Astrocyte of the spinal cord (primary cell): ENCODE measurements at places on chromosomes 16 and 17.

DNA sequence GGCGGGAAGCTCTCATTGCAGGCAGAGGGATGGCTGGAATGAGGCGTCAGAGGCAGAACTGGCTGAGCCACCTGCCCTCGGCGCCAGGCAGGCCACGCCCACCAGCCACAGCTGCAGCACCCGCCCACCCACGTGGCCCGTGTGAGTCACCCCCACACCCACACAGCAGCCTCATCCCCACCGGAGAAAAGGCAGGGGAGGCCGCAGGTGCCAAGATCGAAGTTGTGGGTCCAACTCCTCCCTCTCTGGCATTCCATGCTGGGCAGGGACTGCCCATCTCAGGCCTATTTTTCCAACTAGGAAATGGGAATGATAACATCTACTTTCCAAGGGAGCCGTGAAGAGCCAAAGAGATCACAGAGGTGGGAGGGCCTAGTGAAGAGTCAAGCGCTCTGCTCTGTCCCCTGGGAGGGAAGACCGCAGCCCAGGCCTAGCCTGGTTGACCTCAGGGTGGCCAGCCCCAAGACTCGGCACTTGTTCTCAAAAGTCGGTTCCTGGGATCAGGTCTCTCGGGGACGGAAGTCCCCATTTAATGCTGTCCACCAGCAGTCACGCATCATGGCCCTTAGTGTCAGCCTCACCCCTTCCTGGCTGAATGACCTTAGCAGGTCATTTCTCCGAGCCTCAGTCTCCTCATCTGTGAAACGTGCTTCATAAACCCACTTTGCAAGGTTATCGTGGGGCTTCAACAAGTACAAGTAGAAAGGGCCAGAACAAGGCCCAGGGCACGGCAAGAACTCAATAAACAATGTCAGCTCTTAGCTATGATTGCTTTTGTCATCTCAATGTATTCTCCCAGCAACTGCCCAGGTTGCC, at the start of gene TRPV3:
Gene TRPV3 (minus strand): TSS at position 45 of the 816 bp plus-strand sequence. CDS start 2,962 bp downstream, outside the sequence.
- no peak for DNase-seq

DNA sequence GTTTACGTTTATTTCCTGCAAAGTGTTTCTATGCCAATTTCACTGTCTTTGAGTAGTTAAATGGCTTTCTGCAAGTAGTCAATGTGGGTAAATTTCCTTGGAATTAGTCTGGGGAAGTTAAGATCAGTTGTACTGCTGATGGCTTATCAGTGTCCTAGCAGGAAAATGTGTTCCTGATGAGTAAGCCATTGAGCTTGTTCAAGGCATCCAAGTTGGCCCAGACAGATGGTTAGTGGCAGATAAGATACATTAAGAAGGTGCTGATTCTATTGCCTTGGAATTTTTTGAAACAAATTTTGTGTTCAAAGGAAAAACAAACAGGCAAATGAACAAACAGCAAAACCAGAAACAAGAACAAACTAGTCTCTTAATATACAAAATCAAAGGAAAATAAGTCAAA, 258.4 kb downstream of the MAP2K6 start:
- peak; percentile 73 for DNase-seq

DNA sequence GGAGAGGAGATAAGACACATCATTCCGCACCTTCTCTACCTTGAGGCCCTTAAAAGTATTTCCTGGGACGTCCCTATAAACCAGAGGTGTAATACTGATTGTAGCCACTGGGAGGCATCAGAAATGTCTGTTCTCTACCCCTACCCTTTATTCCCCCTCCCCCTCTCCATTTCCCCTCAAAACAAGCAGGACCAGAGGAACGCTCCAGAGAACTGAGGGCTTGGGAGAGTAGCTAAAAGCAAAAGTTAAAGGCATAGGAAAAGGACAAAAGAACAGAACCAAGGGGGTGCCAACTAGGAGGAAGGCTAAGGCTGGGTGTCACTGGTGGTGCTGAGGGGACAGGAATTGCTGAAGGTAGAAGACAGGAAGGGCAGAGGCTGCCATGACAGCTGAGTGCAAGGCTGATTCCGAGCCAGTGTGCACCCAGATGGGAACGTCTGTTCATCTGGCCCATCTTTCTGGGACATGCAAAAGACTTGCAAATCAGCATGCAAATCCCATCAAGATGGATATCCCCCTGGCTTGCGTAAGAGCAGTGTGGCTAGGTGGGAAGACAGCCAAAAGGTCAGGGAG, 6.7 kb downstream of the CAMTA2 start:
- peak; percentile 52 for DNase-seq

- no peak for DNase-seq
These were observed 537 bp downstream of the PALB2 start for GRCh38 chr16:23640615-23640930.

DNA sequence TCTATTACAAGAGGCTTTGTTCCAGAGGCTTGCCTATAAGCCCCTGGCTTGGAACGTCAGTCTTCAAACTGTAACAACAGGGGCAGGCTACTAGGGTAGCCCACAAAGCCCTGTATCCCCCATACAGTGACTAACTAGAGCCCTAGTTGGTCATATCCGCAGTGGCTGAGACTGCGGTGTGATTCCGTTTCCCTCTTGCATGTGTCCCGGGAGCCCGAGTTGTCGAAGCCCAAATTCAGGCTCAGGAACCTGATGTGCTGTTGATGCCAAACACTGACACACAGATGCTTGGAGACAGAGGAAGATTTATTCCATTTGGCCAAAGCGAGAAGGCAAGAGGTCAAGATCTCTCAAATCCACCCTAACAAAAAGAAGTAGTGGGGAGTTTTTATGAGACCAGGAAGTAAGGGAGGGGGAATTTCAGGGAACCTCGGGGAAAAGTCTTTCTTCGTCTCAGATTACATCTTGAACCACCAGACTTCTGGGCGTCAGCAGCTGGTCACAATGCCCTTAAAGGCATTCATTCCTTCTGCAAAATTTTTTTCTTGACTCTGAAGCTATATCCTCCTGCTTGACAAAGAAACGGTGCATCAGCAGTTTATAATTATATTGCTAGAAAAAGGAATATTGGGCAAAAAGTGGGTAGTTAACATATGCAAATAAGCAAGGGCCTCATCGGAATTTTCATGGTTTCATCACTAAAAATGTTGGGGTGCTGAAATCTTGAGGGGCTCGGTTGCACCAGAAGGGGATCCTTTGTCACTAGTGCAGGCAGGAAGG, 879 bp downstream of the SLFN5 start:
- DNase-seq, result peak; percentile 68

GRCh38 chr17:17254036-17254435, 17.1 kb upstream of the FLCN start:
- DNase-seq, result no peak

DNA sequence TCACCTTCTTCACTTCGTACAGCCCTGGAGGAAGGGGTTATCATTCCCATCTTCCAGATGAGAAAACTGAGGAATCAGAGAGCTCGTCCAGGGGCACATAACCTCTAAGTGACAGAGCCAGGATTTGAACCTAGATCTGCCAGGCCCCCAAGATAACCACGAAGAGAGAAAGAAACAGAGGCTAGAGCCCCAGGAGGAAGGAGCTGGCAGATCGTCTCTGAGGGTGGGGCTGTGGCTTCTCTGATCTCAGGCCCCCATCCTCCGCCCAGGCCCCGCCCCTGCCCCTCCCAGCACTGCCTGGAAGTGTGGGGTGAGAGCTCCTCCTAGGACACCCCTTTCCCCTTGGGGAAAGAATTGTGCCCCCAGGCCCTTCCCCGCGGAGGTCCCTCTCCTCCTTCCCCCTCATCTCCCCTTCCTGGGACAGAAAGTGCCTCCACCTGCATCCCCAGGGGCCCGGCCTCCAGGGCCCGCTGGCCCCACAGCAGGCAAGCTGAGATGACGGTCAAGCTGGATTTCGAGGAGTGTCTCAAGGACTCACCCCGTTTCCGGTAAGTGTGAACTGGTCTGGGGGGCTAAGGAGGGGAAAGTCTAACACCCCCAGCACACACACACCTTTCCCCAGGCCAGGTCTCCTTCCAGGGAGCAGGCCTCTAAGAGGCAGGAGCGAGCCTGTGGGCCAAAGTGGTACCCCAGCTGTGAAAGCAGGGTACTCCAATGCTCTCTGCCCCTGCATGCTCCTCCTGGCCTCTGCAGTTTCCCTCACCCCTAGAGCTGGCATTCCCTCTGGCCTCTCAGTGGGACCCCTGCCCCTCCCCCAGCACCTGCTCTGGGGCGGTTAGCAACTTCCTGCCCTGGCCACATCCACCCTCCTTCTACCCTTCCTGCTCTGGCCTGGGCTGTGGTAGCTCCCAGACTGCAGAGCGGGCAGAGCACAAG, at the start of gene ACAP1:
Gene ACAP1 (plus strand): TSS at position 290 of the 936 bp plus-strand sequence. CDS start 206 bp downstream, at position 496.
- no peak for DNase-seq

DNA sequence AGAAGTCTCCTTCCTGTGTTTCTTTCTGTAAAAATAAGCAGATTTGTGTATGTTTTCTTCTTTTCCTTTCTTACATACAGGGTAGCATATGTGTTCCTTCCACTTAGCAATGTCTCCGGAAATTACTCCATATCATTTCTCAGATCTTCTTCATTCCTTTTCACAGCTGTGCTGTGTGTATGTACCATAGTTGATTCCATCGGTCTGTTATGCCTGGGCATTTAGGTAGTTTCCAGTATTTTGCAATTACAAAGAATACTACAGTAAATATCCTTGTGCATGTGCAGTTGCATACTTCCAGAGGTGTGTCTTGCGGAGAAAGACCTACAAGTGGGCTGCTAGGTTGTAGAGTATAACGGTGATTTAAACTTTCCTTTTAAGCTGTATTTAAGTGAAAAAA, 69.8 kb downstream of the CLEC16A start:
- no peak for DNase-seq

GRCh38 chr17:12877953-12878669, 88.8 kb downstream of the ARHGAP44 start:
- DNase-seq, result no peak

DNA sequence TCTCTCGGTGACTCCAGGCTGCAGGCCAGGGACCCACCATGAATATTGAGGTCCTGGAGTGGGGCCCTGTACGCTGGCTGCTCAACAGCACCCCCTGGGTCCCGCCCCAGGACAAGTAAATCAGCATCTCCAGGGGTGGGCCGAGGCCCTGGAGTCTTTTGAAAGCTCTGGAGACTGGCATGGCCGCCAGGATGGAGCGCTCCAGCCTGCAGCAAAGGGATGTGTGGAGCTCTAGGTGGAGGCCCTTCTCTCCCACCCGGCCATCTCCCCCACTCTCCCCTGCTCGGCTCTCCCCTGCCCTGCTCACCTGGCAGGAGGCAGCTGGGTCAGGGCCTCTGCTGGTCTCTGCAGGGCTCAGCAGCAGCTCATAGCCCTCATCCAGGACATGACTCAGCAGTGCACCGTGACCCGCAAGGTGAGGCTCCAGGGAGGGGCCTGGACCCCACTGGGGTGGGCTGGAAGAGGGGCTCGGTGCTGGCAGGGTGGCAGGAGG, 16.6 kb downstream of the SGSH start:
- no peak for DNase-seq

DNA sequence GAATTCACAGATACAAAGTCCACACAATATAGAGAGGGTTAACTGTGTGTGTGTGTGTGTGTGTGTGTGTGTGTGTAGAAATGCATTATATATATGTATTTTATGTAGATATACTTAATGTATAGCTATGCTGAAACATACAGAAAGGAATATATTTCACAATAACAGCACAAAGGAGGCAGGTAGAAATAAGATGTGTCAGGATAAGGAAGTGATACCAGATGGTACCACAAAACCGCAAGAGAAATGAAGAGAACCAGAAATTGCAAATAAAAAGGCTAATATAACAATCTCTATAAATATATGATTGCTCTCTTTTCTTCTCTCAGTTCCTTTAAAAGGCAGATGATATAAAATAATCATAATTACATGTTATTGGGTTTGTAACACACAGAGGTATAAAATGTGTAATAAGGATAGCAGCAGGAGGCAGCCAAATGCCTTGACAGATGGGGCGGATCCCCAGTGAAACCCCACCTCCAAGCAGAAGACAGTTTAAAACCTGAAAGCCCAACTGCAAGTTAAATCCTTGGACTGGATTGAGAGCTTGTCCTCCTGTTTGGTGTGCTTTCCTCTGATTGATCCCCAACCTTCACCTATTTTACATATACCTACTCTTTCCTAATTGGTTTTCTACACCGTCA, 365.4 kb upstream of the C16orf82 start:
- no peak for DNase-seq

DNA sequence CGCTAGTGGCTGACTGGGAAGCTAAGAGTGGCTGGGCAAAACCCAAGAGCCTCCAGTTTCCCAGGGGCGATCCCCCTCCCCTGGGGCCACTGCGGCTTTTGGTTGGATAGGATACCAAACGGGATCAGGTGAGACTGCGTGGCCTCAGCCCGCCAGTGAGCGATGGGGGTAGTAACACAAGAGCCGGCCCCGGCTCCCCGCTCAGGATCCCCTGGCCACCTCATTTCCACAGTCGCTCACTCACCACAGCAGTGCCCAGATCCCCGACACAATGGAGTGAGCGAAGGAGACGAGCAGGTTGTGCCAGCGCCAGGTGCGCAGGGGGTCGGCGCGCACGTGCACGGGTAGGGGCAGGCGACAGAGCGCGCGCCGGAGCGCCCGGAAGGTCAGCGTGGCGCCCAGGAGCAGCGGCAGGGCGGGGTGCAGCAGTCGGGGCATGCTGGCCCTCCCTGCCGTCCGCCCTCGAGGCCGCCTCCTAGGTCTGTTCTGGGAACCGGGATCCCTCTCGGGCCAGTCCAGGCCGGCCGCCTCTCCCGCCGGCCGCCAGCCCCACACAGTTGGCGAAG, 290 bp downstream of the TLCD1 start:
- DNase-seq, result peak; percentile 69

GRCh38 chr17:74875155-74875976, 2.6 kb upstream of the FDXR start:
- DNase-seq, result no peak

DNA sequence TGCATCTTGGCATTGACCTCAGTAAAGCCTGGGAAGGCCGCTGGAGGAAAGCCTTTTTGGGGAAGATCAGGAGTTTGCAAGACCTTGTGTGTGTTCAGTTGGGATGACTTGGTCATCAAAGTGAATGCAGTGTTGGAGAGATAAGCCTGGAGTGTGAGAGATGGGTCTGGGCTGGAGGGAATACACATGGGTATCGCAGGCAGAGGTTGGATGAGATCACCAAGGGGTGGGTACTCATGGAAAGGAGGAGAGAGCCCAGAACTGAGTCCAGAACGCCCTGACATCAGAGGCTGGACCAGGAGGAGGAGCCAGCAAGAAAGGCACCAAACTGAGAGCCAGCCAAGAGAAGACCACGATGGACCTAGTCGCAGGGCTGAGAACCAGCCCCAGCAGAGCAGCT, 35.2 kb downstream of the SDK2 start:
- DNase-seq, result no peak
